ENCODE measurements at places on chromosomes 7 and 10.

- DNase-seq = peak; percentile 46
Measured at GRCh38 chr7:100546129-100546925, 7.3 kb downstream of the AGFG2 start.

- DNase-seq = no peak
Measured at GRCh38 chr7:82578430-82578829, 134.9 kb upstream of the CACNA2D1 start.

- DNase-seq = no peak
Measured at GRCh38 chr7:2082139-2082998, 150.4 kb downstream of the MAD1L1 start.

DNA sequence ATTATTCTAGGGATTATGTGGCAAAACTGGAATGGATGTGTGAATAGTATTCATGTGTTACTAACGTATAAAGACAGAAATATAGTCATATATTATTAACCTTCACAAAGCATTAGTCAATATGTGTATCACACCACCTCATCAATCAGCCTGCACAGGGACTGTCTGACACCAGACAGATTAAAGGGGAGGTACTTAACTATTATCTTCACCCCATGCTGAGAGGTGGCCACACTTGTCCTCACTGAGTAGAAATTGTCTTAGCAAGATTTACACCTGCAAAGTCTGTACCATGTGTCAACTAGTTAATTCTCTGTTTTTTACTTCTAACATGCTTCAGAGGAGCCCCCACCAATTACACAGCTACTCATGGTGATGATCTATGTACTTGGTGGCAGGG, 146.3 kb upstream of the LRGUK start:
- no peak for DNase-seq

- DNase-seq = no peak
Measured at GRCh38 chr10:117537436-117537903, 5.1 kb upstream of the EMX2 start.

GRCh38 chr10:44986179-44986578, 7.6 kb upstream of the DEPP1 start:
- no peak for DNase-seq

DNA sequence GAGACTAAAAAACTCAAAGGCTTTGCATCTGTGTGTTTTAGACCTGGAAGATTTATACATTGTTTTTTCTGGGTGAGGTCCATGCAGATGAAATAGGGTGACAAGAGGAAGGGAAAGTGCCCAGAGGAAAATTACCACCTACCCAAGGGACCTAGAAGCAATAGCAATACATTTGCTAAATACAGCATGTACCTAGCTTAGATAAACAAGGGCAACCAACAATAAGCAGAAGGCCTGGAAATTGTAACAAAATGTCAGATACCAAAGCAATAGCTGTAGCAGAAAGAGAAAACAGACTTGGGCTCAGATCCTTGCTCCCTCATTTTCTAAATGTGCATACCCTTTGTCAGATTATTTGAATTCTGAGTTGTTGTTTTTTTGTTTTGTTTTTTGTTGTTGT, 318.4 kb upstream of the KMT2E start:
- DNase-seq = no peak

GRCh38 chr7:135190703-135191102, 20.2 kb upstream of the CYREN start:
- DNase-seq = peak; percentile 73

GRCh38 chr10:15137036-15137359, 31.5 kb downstream of the NMT2 start:
- no peak for DNase-seq

- DNase-seq = no peak
Measured at GRCh38 chr7:152312316-152312715, 123.5 kb downstream of the KMT2C start.

DNA sequence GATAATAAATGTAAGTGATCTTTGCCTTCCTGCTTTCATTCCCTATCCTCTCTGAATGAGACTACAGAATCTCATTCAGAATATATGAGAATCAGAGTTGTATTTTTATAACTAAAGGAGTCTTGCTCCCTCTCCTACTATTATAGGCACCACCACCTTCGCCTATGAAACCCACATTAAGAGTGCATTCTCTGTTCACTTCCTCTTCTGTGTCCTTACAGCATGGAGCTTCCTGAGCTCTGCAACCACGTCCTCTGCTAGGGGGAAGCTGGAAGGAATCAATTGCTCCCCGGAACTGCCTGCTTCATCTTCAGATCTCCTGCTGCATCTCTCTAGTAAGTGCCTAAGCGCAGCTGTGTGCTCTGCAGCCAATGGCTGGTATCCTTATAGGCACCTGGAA, 820.7 kb downstream of the GRID1 start:
- DNase-seq = no peak

DNA sequence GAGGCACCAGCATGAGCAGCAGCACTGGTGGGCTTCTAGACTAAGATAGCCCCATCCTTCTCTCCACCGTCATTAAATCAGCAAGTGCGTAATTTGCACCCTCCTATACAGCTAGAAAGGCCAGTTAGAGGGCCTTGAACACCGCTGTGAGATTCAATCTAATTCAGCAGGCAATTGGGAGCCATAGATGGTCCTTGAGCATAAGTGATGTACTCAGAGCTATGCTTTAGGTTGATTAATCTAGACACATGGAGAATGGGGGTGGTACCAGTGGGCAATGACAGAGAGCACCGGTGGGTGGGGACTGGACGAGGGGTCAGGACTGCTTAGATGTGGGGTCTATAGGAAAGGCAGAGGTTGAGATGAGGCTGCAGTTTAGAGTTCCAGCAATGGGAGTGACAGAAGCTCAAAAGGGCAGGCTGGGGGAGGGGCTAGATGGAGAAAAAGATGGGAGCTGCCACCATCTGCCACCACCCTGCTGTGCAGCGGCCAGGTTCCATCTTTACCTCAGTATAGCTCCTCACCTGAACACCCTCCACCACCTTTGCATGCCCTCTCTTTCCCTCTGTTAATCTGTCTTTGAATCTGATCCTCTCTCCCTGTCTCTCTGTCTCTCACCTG, 87.3 kb downstream of the C10orf105 start:
- no peak for DNase-seq

GRCh38 chr7:13717031-13717430, 272.4 kb downstream of the ETV1 start:
- no peak for DNase-seq

DNA sequence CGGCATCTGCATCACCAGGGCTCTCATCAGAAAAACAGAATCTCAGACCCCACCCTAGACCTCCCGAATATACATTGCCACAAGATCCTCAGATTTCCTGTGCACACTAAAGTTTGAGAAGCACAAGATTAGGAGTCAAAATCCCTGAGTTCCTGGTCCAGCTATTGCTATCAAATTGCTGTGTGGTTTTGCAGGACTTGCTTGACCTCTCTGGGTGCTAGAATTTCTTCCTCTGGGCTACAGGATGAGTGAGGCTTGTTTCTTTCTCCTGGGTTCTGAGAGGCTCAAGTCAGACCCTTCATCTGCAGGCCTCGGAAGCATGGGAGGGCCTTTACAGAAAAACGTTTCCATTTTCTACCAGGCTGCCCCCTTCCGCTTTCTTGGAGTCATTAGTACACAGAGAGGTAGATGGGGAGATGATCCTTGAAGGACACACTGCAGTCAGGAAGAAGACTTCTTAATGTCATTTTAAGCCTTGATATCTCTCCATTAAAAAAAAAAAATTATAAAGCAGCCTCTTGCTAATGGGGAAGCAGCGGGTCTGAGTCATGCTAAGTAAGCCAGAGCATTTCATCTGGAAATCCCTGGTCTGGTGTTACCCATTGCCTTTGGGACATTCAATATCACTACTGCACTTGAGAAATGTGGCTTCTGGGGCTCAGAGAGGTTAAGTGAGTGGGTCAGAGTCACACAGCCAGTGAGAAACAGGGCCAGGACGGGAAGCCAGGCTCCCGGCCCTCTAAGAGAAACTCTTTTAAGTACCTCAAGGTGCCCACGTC, 173.5 kb downstream of the KCNMA1 start:
- DNase-seq = peak; percentile 45

DNA sequence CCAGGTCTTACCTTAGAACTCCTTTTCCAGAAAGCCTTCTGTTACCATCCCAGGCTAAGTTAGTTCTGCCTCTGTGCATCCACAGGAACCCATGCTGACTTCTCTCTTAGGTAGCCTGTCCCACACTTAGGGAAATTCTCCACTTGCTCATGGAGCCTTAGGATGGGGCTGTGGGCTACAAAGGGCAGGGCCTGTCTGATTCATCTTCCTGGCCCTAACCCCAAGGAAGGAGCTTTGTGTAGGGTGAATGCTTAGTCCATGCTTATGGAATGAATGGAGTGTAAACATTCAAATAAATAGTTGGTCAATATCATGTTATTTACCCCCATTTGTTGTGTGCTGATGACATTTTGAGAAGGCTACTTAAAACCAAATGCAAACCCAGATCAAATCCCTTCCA, 54.7 kb downstream of the EMX2 start:
- peak; percentile 8 for DNase-seq

DNA sequence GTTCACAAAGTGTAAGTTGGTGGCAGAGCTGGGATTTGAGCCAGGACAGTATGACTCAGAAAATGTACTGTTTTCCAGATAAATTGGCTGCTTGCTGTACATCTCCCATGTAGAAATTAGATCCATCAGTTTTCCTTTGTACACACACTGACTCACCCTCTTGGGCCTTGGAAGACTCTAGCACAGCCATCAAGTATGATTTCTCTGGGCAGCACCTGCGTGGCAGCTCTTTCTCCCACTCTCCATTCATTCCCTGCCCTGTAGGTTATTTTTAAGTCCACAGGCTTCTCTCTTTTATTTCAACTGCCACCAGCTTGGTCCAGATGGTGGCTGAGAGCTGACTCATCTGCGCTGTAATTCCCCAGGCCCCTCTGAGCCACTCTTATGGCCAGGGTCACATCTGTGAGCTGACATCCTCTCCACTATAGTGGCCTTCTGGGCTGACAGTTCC, 28.3 kb upstream of the SDK1 start:
- DNase-seq = peak; percentile 86

DNA sequence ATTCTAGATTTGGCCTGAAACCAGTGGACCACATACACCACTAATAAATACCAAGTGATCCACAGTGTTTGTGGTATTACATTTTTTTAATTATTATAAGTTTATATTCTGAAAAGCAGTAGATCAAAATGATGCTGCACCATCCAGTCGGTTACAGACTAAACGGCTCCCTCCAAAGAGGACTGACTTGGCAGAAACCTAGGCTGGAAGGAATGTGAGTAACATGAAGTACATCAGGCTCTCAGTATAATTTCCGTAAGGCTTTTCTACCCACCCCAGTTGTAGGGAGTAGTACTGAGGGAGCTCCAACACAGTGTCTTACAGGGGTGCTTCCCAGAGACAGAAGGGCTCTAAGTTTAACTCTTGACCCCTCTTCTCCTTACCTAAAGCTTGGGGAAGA, 119.5 kb downstream of the TRRAP start:
- DNase-seq = no peak

DNA sequence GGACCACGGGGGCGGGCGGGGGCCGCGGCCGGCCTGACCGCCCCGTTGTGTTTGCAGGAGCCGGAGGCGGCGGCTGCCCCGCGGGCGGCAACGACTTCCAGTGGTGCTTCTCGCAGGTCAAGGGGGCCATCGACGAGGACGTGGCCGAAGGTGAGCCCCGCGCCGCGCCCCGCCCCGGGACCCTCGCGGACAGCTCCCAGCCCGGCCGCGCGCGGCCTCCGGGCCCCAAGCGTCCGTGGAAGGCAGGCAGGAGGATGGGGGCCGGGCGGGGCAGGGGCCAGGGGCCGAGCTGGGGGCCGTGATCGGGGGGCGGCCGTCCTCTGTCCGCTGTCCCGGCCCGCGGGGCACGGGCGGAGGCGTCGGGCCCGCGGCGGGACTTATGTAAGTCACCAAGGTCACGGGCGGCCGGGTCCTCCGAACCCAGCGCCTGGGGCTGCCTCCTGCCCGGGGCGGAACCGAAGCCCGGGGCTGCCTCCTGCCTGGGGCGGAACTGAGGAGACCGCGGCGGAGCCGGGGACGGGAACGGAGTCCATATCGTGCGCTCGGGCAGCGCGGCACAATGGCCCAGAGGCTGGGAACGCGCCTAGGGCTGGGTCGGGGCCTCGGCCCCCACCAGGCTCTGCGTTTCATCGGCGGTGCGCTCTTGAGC, 497 bp downstream of the PPP2R2D start:
- DNase-seq = no peak

GRCh38 chr10:113609704-113610108, 54.1 kb downstream of the NRAP start:
- DNase-seq = peak; percentile 7

DNA sequence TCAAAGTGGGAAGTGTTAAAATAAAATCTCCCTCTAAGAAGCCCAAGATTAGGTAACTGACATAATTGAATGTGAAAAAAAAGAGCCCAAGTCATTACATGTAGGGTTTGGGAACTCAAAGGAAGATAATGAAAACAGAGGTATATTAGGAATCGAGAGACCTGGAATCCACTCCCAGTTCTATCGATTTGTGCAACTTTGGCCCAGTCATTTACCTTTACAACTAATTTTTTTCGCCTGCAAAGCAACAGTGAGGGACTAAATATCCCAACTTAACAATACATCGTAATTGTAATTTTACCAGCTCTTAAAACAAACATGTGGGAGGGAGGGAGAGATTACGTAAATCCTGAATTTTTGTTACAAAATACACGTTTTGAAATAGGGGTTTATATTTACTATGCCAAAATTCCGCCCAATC, 1.4 kb downstream of the MINDY3 start:
- no peak for DNase-seq

GRCh38 chr10:85614566-85614965, 752.0 kb downstream of the GRID1 start:
- DNase-seq = no peak

GRCh38 chr10:126054191-126054590, 157.8 kb downstream of the FANK1 start:
- DNase-seq = no peak

DNA sequence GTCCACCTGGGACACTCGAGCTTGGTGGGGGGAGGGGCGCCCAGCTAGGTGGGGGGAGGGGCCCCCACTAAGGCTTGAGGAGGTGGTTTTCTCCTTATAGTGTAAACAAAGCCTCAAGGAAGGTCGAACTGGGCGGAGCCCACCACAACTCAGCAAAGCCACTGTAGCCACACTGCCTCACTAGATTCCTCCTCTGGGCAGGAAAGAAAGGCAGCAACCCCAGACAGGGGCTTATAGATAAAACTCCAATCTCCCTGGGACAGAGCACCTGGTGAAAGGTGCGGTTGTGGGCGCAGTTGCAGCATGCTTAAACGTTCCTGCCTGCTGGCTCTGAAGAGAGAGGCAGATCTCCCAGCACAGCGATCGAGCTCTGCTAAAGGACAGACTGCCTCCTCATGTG, 133.1 kb downstream of the SNX13 start:
- DNase-seq = no peak

GRCh38 chr10:75852851-75853484, 421.5 kb downstream of the LRMDA start:
- no peak for DNase-seq

GRCh38 chr7:51471210-51471980, 154.8 kb upstream of the COBL start:
- no peak for DNase-seq

DNA sequence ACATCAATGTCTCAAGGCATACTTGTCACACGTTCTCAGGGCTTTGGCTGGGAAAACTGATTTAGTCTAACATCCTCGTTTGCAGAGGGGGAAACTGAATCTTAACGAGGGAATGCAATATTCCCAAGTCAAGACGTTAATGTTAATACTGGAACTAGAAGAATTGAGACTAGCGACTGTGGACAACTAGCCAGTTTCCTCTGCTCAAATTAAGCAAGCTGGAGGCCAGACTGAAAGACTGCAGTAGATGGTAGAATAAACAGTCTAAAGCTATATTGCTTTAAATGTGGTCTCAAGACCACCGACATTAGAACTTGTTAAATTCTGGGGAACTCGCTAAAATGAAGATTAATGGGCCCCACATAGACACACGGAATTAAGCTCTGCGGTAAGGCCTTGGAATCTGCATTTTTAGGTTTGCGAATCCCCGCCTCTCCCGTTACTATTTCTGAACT, 639 bp upstream of the TFAM start:
- DNase-seq = no peak
